ENCODE measurements at places on chromosomes 4 and X.

GRCh38 chr4:165992283-165992682 lies 119.2 kb downstream of the TLL1 start:
- no peak for DNase-seq

- DNase-seq: no peak
Measured at GRCh38 chr4:118948545-118949144, 60.0 kb downstream of the SYNPO2 start.

DNA sequence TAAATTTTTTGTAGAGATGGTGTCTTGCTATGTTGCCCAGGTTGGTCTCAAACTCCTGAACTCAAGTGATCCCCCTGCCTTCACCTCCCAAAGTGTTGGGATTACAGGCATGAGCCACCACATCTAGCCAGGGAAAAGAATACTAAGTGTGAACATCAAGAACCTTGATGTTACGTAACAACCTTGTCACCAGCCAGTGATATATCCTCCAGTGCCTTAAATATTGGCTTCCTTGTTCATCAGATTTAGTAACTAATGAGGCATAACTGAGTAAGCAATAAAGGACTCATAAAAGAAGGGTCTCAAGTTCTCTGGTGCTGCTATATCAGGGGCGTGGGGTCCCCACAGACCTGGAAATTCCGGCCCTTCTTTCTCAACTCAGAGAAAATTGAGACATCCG lies 60.5 kb upstream of the ENPEP start:
- no peak for DNase-seq

GRCh38 chr4:121707344-121707743 lies 10.6 kb upstream of the ANXA5 start:
- DNase-seq: no peak

GRCh38 chr4:166594326-166594946 lies 639.9 kb downstream of the SPOCK3 start:
- DNase-seq: peak; percentile 47
